ENCODE measurements at places on chromosomes 7 and 10. TPM values are rescaled to one million over a fixed set of nuclear protein-coding genes. Genes with fewer than 3 reads are reported as not detected.

Gene PAPSS2
- 138 TPM for total RNA-seq

Gene SPDYE1
- not detected for total RNA-seq

Gene RALA
- total RNA-seq: 49.4 TPM

Gene MACC1
- total RNA-seq: under 0.01 TPM

Gene CUBN
- 6.1 TPM for total RNA-seq

Gene PPP1R17
- total RNA-seq: not detected

Gene GIMAP8
- total RNA-seq: 157 TPM

Gene CYP3A7
- not detected for total RNA-seq

Gene GFRA1
- 51.3 TPM for total RNA-seq

Gene LIPJ
- not detected for total RNA-seq

Gene SUN3
- total RNA-seq: not detected

Gene CALN1
- 0.17 TPM for total RNA-seq

Gene SMKR1
- total RNA-seq: 0.09 TPM

Gene CLDN4
- total RNA-seq: 1.2 TPM

Gene SGCE
- 85.4 TPM for total RNA-seq

Gene MRLN
- total RNA-seq: not detected

Gene TCERG1L
- not detected for total RNA-seq

Gene TMEM196
- not detected for total RNA-seq

Gene GATA3
- total RNA-seq: 0.05 TPM

Gene CALML3
- total RNA-seq: not detected

Gene NACAD
- 1.9 TPM for total RNA-seq

Gene KCTD7
- 6.2 TPM for total RNA-seq

Gene SAMD9
- total RNA-seq: 24.4 TPM

Gene SLC26A4
- 8.0 TPM for total RNA-seq

Gene CHST15
- 99.0 TPM for total RNA-seq

Gene LRGUK
- total RNA-seq: 0.05 TPM

Gene TMEM184A
- total RNA-seq: 0.05 TPM

Gene LDB3
- not detected for total RNA-seq

Gene LEP
- total RNA-seq: not detected

Gene IRF5
- total RNA-seq: 0.17 TPM

Gene PIP
- total RNA-seq: not detected

Gene PSD
- 0.34 TPM for total RNA-seq

Gene TMED4
- 191 TPM for total RNA-seq

Gene ZNF117
- 4.8 TPM for total RNA-seq

Gene CLDN3
- total RNA-seq: 1.4 TPM

Gene CCL24
- not detected for total RNA-seq

Gene DOCK1
- 120 TPM for total RNA-seq

Gene CPN1
- not detected for total RNA-seq

Gene HPS6
- 49.0 TPM for total RNA-seq

Gene BICC1
- 2.6 TPM for total RNA-seq

Gene AZGP1
- total RNA-seq: not detected

Gene RAPGEF5
- total RNA-seq: 269 TPM

Gene AEBP1
- 12.9 TPM for total RNA-seq

Gene DLG5
- total RNA-seq: 7.8 TPM

Gene CDNF
- 0.56 TPM for total RNA-seq

Gene ZMYND11
- 73.2 TPM for total RNA-seq

Gene FBXL15
- total RNA-seq: 12.6 TPM

Gene SNX13
- total RNA-seq: 35.1 TPM

Gene PPP3CB
- 12.6 TPM for total RNA-seq

Gene CFAP70
- 0.34 TPM for total RNA-seq

Gene SH2D4B
- total RNA-seq: 0.34 TPM

Gene ADAM12
- 0.68 TPM for total RNA-seq

Gene H2BK1
- not detected for total RNA-seq

Gene PLXDC2
- total RNA-seq: 5.5 TPM

Data from dermis blood vessel endothelial cell (primary cell).